ENCODE measurements at places on chromosomes 6 and 20.
A peak's percentile ranks its signal among the peaks of the same experiment; 100 is the strongest.

- DNase-seq: no peak
Observed at GRCh38 chr6:52507557-52508260, 69.2 kb downstream of the TRAM2 start.

DNA sequence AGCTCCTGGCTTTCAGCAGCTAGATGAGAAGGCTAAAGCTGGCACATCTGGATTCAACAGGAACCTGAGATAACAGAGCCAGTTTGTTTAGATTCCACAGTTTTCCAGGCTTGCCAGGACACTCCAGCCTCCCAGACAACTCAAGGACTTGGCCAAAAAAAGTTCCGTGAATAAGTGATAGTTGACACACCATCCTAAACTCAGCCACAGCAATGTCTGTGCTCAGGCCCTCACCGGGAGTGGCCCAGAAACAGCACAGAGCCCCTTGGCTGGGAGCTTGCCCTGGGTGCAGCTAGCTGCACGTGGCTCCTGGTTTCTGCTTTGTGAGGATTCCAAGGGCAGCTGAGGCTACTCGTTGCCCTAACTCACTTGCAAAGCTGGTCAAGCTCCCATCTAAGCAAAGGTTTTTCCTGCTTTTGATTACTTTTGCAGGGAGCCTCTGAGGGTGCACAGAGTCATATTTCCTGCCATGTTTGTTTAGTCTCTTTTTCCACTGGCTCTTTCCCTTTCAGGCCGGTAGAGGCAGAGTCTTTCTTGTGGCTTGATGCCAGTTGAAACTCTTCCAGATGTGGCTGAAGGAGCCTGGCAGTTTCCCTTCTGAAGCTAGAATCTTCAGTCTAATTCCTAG, 118.3 kb upstream of the ECI2 start:
- peak; percentile 39 for DNase-seq

GRCh38 chr6:68226460-68226859, 408.6 kb upstream of the ADGRB3 start:
- no peak for DNase-seq

DNA sequence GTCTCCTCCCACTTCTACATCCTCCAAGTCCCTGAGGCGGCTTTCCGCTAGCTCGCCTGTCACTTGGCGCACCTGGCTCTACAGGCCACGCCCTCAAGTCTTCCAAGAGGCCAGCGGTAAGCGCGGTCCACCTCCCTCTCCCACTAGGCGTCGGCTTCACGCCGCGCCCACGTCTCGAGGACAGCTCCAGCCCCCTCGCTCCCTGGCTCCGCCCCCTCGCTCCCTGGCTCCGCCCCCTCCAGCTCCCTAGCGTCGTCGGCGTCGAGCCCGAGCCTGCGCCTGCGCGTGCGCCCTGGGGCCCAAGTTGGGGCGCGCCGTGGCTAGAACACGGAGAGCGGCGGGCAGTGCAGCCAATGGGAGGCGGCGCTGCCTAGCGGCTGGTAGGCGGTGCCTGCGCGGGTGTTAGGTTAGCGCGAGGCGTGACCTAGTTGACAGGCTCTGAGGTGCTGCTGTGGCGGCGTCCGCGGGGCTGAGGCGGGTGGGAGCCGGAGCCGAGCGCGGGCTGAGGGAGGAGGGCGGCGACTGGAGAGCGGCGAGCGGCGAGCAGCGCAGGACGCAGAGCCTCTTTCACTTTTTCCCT, at the start of gene MACROD2:
TSS of gene MACROD2 (plus strand) at position 431 of the 580 bp plus-strand sequence.
- DNase-seq: peak; percentile 93

- DNase-seq: no peak
Observed at GRCh38 chr20:56373942-56374341, 15.2 kb downstream of the FAM210B start.

DNA sequence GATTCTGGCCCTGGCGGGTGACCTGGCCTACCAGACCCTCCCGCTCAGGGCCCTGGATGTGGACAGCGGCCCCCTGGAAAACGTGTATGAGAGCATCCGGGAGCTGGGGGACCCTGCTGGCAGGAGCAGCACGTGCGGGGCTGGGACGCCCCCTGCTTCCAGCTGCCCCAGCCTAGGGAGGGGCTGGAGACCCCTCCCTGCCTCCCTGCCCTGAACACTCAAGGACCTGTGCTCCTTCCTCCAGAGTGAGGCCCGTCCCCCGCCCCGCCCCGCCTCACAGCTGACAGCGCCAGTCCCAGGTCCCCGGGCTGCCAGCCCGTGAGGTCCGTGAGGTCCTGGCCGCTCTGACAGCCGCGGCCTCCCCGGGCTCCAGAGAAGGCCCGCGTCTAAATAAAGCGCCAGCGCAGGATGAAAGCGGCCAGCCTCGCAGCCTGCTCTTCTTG, 868 bp upstream of the SLC2A4RG start:
- DNase-seq: peak; percentile 45

GRCh38 chr6:122839906-122840305, 50.8 kb downstream of the SMPDL3A start:
- DNase-seq: no peak

GRCh38 chr6:15358579-15359327, 112.9 kb downstream of the JARID2 start:
- no peak for DNase-seq

- no peak for DNase-seq
Observed at GRCh38 chr6:131225127-131225526, 89.9 kb downstream of the AKAP7 start.

DNA sequence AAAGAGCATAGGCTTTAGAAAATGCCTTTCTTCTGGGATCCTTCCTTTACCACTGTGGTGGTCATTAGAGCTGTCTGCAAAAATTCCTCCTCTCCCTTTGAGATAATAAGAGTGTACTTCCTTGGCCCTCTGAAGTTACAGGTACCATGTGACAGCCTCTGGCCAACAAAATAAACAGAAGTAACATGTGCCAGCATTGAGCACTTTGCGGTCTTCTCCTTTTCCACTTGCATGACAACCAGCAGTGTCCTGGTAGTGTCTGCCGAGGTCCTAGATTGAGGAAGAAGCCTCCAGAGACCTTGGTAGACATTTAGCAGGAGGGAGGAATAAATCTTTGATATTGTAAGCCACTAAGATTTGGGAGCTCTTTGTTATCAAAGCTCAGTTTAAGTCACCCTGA, 87.5 kb upstream of the ARID1B start:
- no peak for DNase-seq

DNA sequence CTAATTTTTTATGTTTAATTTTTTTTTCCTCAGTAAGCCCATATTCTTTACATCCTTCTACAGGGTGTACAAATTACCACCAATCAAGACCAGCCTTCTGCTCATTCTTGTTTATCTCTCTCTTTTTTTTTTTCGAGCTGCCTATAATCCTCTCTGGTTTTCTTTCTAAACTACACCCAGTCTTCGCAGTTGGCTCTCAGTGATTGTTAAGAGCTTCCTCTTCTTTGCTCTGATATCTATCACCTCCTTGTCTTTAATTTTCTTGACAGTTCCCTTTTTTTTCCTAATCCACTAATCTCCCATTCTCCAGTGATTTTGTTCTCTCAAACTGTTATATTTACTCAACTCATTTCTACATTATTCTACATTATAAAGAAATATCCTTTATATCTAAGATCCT, 38.5 kb upstream of the PTPRK start:
- DNase-seq: no peak

DNA sequence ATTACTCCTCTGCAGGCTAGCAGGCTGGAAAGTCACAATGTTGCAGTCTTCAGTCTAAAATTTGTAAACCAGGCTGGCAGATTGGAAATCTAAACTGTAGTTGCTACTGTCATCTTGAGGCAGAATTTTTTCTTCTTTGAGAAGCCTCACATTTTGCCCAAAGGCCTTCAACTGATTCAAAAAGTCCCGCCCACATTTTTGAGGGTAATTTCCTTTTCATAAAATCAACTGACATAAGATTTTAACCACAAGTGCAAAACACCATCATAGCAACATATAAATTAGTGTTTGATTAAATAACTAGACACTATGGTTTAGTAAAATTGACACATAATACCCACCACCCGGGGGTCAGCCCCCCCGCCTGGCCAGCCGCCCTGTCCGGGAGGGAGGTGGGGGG, 28.4 kb downstream of the HLA-C start:
- DNase-seq: no peak

GRCh38 chr20:19880256-19881079, 122.4 kb downstream of the RIN2 start:
- no peak for DNase-seq
